ENCODE measurements at places on chromosomes 2 and 18.
A peak's percentile ranks its signal among the peaks of the same experiment; 100 is the strongest.

DNA sequence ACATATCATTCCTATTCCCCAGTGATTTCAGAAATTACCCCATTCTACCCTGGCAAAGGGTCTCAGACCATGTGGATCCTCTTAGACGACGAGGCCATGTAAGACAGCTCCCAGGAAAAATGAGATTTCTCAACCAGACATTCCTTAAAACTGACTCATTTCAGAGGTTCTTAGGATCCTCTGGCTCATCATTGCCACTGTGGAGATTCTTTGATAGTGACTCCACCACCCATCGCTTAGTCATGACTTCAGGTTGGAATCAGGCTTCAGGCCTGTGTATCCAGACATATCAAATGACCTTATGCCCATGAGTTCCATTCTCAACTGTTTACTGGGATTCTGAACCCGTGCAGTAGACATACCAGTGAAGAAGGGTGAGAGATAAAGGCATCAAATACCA, 245.6 kb upstream of the TCF4 start:
- peak; percentile 93 for DNase-seq

GRCh38 chr2:105399207-105399861, 483 bp upstream of the FHL2 start:
- DNase-seq, result no peak

DNA sequence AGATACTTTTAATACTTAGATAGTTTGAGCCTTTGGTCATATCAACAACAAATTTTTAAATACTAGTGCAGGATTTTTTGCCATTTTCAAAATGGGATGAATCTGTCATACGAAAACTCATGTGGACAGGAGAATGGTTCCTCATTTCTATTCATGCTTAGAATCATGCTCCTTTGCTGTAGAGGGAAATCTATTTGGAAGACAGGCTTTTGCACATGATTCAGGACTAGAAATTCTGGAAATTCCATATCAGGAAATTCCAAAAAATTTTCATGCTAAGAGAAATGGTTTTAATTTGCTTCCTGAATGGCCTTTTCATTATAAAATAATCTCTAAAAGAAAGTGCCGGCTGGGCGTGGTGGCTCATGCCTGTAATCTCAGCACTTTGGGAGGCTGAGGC, 39.3 kb downstream of the MOGAT1 start:
- no peak for DNase-seq

- DNase-seq, result peak; percentile 8
Observed at GRCh38 chr18:47881752-47882455, 48.6 kb downstream of the SMAD2 start.

DNA sequence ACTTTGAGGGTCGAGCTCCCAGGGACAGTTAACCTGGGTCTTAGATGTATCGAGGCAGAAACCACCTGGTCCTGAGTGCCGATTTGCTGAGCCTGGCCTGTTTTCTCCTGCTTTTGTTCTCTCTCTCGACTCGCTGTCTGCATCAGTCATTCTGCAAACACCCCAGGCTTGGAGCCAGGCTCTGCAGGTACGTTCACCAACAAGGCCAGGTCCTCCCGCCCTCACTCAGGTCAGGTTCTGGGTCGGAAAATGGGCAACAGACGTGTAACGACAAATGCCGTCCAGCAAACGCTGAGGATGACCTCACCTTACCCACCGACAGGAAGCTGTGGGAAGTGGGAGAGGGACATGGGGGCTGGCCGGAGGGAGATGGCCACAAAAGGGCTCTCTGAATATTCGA, 57.7 kb upstream of the PXDN start:
- no peak for DNase-seq

DNA sequence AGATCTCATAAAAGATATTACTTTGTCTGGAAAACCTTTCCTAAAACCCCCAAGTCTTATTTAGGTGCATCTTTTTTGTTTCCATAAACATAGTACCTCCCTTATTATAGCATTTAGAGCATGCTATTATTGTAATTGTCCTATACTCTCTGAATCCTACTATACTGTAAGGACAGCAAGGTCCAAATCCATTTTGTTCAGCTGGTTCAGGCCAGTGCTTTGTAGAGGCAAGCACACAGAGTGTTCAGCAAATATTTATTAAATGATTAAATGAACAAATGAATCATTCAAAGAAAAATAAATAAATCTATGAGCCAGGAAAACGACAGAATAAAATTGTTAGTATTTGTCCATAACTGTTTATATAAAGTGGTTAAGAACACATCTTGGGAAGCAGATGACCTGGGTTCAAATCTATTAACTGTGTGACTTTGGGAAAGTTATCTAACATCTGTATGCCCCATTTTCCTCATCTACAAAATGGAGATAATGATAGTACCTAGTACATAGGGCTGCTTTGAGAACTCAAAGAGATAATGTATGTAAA, 86.0 kb downstream of the COL3A1 start:
- no peak for DNase-seq

DNA sequence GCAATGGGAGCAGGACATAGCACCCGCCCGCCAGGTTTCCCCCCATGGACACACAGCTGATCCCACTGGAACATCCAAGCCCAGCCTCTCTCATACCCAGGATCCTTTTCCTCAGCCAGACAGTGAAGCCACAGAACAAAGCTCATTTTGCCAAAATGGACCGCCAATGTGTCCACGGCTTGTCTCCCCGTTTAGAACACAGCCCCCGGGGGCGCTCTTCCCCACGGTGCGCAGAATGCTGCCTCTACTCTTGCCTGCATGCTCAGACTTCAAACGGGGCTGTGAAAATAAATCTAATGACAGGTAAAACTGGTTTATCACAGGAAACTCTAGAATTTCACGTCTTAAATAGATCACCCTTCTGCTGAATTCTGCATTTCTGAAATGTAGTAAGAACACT, 548.5 kb upstream of the ID2 start:
- no peak for DNase-seq

GRCh38 chr2:83015035-83015715, 1443.9 kb downstream of the SUCLG1 start:
- no peak for DNase-seq

GRCh38 chr2:172993139-172993538, 82.5 kb upstream of the MAP3K20 start:
- DNase-seq, result no peak

DNA sequence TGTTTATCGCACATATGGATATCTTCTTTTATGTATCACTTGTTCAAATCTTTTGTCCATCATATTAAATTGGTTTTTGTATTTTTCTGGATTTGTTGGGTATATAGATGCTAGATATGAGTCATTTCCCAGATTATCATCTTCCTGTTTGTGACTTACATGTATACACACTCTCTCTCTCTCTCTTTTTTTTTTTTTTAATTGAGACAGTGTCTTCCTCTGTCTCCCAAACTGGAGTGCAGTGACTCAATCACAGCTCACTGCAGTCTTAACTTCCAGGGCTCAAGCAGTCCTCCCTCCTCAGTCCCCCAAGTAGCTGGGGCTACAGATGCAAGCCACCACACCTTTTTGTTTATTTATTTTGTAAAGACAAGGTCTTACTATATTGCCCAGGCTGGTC, 43.8 kb downstream of the XIRP2 start:
- DNase-seq, result no peak

GRCh38 chr2:201929281-201930026, 104.2 kb upstream of the FZD7 start:
- DNase-seq, result no peak

GRCh38 chr2:237818066-237818473, 19.5 kb downstream of the RBM44 start:
- DNase-seq, result no peak

DNA sequence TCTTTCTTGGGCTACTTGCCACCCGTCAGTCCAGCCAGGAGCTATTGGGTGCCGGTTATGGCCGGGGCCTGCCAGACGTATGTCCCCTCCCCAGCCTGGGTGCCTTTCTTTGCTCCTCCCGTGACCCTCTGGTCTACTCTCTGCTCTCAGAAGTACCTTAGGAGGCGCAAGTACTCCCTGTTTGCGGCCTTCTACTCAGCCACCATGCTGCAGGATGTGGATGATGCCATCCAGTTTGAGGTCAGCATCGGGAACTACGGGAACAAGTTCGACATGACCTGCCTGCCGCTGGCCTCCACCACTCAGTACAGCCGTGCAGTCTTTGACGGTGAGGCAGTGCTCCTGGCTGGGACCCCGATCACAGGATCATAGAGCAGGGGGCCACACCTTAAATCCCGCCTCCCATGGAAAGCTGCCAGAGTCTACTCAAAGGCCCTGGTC, 99.5 kb downstream of the DYSF start:
- DNase-seq, result no peak

GRCh38 chr2:138028538-138028937, 64.3 kb downstream of the HNMT start:
- DNase-seq, result no peak

DNA sequence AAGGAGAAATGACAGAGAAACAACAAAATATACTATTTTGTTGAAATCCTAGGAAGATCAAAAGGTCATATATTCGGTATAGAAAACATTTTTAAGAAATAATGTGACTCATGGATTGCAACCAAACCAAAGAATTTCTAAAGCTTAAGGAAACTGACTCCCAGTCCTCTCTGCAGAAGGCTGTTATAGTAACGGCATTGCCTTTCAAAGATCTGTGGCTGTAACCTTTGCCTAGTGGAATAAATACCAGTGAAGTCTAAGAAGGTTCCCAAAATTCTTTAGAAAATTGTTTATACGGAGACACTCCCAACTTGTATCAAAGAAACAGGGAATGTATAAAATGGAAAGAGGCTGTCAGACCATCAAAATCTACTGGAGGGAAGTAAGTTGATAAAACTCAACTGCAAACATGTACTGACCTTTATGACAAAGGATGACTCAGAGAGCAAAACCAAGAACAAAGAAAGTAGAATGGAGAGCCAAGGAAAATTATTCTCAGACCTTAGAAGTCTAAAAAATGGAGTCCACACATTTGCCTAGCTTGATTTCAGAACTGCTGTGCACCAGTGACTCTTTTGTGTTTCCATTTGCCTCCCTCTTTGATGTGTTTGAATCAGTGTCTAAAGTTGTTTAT, 48.6 kb upstream of the FSIP2 start:
- DNase-seq, result peak; percentile 12

DNA sequence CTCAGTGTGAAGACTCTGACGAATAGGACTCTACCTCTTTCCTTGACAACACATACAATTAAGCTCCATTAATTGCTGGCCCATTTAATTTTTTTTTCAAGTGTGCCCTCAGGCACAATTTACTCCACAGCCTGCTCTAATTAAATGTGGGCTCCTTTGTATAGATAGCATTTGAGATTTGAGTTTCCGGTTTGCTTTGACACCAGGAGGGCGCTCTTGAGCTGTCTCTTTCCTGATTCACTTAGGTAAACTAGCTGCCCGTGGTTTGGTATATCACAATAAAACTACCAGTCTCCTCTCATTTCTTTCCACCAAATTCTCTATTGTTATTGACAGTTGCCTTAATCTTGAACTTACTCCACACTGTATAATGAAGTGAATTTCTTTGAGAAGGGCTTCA, 666.0 kb downstream of the DSC3 start:
- DNase-seq, result no peak

All from astrocyte of the cerebellum (primary cell).